Coronary artery (tissue), 2 donors: ENCODE measurements at places on chromosomes 4 and X.

GRCh38 chr4:126710935-126711334 is 921.8 kb upstream of the INTU start:
- no peak for DNase-seq

GRCh38 chrX:96982161-96982560 is 98.5 kb downstream of the RPA4 start:
- DNase-seq = no peak

DNA sequence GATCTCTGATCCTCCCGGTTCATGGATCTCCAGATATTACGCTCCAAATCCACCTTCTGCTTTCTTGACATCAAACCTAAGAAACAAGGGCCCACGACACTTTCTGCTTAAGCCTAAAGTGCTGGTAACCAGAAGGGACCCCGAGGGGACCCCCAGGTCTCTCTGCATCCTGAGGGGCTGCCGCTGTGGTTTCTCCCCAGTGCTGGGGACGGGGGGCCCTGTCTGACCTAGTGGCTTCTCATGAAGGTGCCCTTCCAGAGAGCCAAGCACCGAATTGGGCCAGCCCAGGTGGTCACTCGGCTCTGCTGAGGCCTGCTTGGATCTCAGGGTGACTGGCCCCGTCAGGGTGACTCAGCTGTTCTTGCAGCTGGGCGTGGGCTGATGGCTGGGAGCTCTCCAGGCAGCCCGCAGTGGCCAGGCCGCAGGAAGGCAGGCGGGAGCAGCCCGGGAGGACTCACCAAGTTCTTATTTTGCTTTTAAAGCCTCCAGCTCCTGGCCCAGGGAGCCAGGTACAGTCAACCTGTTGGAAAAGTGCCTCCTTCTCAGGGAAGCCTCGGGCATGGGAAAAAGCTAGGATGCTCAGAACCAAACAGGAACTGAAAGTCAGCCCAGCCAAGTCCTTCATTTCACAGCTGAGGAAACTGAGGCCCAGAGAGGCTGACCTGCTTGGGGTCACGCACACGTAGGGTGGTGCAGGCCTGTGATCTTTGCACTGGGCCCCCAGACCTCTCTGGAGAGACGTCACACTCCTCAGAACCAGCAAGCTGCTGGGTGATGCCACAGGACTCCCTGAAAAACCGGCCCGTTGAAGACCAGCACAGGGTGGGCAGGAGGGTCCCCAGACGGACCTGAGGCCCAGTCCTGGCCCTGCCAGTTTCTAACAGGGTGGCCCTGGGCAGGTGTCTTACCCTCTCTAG is 16.7 kb downstream of the BLOC1S4 start:
- DNase-seq = peak; percentile 89

DNA sequence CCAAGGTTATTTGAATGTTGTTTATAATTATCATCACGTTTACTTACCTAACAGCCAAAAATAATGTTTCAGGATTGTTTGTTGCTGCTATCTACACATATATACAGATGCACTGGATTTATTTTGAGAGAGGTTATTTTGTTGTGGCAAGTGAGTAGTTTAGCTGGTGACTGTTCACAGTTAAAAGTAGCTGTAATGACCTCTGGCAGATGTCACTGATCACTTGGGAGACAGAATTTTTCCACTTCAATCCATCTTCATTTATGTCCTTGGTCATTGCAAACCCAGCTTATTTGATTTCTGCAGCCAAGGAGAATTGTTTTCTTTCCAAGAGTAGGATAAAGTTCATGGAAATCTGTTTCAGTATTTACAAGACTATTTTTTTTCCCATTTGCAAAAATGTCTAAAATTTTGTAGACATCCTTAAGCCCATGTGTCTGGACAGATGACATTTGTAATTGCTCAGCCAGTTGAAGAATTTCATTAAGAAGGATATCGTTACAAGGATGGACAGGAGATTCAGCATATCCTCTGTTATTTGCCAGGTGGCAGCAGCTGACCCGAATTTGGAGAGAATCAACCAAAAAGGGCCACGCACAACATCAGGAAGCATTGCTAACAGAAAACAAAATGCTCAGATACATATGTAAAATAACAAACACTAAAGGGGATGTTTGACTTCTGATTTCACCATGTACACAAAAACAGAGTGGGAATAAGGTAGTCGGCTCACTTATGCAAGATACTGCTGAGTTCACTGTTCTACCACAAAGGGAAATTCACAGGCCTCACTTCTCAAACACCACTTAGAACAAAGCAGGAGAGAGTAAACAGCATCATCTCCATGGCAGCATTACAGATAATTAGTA is 64.5 kb downstream of the GPRIN3 start:
- no peak for DNase-seq

- no peak for DNase-seq
Observed at GRCh38 chr4:8198906-8199593, at the start of gene SH3TC1. TSS of gene SH3TC1 (plus strand) at chr4:8199290. CDS start at chr4:8205195, 5,905 bp downstream.

DNA sequence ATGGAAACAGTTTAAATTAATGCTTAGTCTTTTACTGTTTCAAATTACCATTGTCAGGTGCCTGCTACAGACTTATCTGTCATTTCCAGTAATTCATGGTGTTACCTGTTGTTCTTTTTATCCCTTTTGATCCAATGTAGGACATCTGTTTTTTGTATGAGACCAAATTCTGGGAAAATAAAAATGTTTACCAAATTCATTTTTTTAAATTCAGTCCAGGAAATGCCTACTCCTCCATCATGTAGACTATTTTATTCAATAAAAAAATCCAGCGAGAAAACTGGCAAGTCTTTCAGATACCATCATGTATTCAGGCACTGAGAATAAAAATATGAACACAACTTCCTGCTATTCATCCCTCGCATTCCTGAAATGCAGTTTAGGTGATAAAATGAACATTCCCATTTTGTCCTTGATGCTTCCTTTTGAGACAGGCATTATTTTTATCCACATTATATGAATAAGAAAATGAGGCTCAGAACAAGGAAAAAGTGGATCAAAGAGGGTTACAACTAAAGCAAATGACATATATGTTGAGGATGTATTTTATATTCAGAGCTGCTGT is 584.2 kb downstream of the SPRY1 start:
- DNase-seq = no peak

DNA sequence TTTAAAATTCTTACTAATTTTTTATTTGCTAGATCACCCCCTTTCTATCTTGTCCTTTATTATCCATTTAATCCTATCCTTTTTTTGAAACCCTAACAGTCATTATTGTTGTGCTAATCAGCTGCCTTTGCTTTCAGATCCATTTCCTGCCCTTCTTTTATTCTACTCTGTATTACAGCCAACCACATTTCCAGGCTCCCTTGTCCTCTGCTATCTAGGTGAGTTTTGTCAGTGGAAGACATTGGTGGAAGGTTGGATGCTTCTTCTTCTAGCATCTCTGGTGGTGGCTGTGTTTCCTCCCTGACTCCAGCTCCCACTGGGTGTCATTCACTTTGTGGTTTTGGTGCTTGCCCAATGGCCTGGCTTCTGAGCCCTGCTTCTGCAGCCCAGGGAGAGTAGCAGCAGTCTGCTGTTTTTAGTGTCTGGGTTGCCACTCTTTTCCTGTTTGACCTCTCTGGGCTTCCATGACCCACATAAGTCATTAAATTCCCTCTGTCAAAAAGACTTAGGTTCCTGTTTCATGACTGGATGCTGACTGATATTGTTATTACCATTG is 225.2 kb upstream of the PGRMC2 start:
- DNase-seq = no peak

GRCh38 chrX:82649645-82650044 is 858.4 kb upstream of the POU3F4 start:
- no peak for DNase-seq

DNA sequence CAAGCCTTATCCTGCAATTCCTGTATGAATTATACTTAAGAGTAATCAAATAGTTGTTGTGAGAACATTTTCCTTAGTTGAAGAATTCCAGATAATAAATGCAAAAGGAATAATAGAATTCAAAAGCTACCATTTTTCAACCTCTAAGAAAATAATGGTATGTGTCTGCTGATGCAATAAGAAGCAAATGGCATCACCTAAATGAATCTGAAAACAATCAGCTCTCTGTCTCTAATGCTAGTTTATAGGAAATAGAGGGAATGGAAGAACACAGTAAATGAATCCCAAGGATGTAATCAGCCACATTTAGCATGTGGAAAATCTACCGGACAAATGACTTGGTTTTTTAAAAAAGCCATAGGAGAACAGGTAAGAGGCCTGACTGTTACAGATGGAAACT is 115.1 kb downstream of the DCHS2 start:
- DNase-seq = no peak

GRCh38 chrX:18709833-18710232 is 2.4 kb downstream of the PPEF1 start:
- no peak for DNase-seq

GRCh38 chr4:161642708-161643107 is 521.1 kb downstream of the FSTL5 start:
- DNase-seq = no peak

DNA sequence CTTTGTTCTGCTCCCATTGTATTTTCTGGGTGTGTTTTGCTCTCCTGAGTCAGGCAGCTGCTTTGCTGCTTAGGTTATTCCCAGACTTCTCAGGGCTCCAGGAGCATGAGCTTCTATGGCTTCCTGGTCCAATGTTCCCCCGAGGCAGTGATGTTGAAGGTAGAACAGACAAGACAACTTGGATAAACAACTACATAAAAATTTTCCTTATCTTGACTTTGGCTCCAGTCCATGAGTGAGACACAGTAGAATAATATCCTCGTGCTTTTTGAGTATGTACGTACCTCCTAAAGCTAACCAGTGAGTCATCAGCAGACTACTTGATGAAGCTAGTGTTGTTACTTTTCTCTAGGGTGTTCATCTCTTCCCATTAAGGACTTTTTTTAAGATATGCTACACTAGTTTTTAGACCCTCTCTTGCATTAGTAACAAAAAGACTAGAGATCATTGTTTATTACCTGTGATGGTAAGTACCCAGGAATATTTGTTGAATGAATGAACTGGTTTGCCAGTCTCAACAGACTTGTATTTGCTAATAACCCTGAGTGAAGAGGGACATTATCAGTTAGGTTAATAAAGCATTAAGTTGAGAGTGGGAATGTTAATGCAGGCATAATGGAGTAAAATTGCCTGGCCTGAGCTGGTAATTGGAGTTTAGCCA is 131.9 kb downstream of the FHIP1A start:
- no peak for DNase-seq

- DNase-seq = no peak
Observed at GRCh38 chr4:46850026-46850425, 59.0 kb downstream of the COX7B2 start.

GRCh38 chr4:2406406-2406805 is 12.0 kb downstream of the ZFYVE28 start:
- no peak for DNase-seq

- no peak for DNase-seq
Observed at GRCh38 chr4:158805635-158806471, 37.0 kb downstream of the FNIP2 start.

- no peak for DNase-seq
Observed at GRCh38 chrX:47327902-47328301, 42.5 kb upstream of the ZNF157 start.

DNA sequence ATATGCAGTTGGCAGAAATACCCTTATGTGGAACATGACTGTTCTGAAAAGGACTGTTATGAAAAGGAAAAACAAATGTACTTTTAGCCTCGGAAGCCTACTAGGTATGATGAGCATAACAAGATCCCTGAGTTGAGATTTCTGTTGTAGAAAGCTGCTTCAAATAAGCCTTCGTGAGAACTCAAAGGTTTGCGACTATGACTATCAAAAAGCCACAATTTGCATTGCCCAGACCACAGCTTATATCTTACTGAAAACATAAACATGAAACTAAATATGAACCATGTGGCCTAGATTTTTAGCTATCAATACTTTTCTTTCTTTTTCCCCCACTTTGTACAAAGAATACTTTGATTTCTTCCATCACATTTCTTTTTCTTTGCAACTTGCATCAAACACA is 398.2 kb upstream of the LCORL start:
- no peak for DNase-seq

- no peak for DNase-seq
Observed at GRCh38 chr4:122576261-122577188, 44.3 kb downstream of the IL21 start.

DNA sequence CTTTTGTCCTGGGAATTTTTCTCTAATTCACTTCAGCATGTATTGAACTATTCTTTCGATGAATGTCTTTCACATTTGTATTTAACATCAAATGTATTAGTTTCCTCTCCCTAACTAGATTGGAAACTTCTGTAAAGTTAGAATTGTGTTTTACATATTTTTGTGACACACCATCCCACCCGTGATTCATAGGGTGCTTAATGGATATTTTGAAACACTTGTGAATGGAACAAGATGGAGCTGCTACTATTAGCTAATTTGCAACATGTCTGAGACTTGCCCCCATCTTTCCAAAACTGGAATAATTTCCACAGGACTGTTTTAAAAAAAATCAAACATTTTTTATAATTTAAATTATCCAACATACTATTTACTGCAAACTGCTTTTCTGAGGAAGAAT is 30.2 kb upstream of the GNPDA2 start:
- no peak for DNase-seq

DNA sequence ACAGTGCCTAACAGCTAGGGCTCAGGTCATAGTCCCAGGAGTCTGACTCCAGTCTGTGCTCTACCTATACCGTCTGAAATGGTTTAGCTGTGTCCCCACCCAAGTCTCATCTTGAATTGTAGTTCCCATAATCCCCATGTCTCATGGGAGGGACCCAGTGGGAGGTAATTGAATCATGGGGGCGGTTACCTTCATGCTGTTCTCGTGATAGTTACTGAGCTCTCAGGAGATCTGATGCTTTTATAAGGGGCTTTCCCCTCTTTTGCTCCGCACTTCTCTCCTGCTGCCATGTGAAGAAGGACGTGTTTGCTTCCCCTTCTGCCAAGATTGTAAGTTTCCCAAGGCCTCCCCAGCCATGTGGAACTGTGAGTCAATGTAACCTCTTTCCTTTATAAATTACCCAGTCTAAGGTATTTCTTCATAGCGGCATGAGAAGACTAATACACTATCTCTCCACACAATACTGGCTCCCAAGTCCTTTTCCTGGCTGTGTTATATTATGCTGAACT is 110.8 kb downstream of the AFAP1 start:
- DNase-seq = peak; percentile 29

DNA sequence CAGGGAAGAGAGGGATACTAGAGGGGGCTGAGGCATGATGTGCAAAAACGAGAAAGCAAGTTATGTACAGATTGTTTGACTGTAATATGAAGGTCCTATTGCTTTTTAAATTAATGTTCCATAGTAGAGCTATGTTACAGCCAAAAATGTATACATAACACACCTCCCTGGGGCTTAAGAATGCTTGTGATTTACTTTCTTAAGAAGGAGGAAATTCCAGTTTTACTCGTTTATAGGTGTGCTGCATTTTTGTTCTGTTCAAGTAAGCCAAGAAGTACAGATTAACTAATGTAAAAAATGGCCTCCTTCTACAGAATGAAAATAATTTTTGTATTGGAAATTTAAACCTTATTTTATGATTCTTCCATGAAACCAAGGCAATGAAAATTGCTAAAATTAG is 614.4 kb upstream of the NR3C2 start:
- no peak for DNase-seq

- DNase-seq = no peak
Observed at GRCh38 chrX:48696909-48697727, 584 bp downstream of the SUV39H1 start.

- DNase-seq = no peak
Observed at GRCh38 chrX:134875671-134876070, 115.1 kb upstream of the SMIM10 start.

- DNase-seq = no peak
Observed at GRCh38 chr4:24836661-24837242, 41.4 kb downstream of the SOD3 start.
